ENCODE measurements at places on chromosomes 6 and 20.

- no peaks in the 10 kb centered on the region for H3K36me3 ChIP-seq
- DNase-seq: no peak
- no peak overlapping the region for H3K4me3 ChIP-seq
These were observed 84.7 kb upstream of the TNFAIP3 start for GRCh38 chr6:137782166-137783039.

- no peak for DNase-seq
- H3K27ac ChIP-seq: no peak overlapping the region
- no peak overlapping the region for H3K4me3 ChIP-seq
- no peaks in the 10 kb centered on the region for H3K4me1 ChIP-seq
- no peaks in the 10 kb centered on the region for H3K36me3 ChIP-seq
These were observed 22.4 kb upstream of the CALHM6 start for GRCh38 chr6:116438590-116439448.

DNA sequence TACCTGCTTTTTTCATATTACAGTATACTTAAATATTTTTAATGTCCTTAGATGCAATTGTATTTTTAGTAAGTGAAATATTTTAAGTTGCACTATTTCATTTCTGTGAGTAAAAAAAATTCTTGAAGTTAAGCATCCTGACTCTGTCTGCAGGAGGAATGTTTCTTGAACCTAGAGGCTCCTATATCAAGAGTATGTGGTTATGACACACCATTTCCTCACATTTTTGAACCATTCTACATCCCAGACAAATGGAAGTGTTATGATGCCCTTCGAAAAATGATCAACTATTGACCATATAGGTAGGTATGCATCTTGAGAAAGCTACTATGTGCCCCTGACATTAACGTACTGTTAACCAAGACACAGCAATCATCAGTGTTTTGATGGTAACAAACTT, 237.0 kb downstream of the BCKDHB start:
- H3K27ac ChIP-seq: no peak overlapping the region
- no peaks in the 10 kb centered on the region for H3K4me1 ChIP-seq
- DNase-seq: no peak
- H3K4me3 ChIP-seq: no peak overlapping the region
- H3K27me3 ChIP-seq: no peaks in the 10 kb centered on the region
- H3K36me3 ChIP-seq: no peaks in the 10 kb centered on the region

GRCh38 chr20:48949304-48950170, 28.0 kb downstream of the ARFGEF2 start:
- H3K4me1 ChIP-seq: peaks cover 7% of the 10 kb centered on the region
- H3K27me3 ChIP-seq: no peaks in the 10 kb centered on the region
- DNase-seq: no peak

DNA sequence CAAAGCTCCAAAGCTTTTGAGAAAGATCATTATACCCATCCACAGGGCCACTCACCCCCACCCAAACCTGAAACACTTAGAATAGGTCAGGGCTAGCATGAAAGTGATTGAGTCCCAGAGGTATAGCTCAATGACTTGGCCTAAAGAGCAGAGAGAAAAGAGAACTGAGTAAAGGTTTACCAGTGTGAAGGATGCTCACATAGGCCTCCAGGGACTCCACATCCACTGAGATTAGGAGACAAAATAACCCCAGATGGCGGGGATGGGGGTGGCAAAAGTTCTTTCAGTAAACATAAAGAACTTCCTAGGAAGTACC, 12.2 kb downstream of the SAYSD1 start:
- no peaks in the 10 kb centered on the region for H3K27me3 ChIP-seq
- no peak overlapping the region for H3K27ac ChIP-seq
- H3K36me3 ChIP-seq: peaks cover 3% of the 10 kb centered on the region
- H3K4me1 ChIP-seq: no peaks in the 10 kb centered on the region
- no peak overlapping the region for H3K4me3 ChIP-seq

DNA sequence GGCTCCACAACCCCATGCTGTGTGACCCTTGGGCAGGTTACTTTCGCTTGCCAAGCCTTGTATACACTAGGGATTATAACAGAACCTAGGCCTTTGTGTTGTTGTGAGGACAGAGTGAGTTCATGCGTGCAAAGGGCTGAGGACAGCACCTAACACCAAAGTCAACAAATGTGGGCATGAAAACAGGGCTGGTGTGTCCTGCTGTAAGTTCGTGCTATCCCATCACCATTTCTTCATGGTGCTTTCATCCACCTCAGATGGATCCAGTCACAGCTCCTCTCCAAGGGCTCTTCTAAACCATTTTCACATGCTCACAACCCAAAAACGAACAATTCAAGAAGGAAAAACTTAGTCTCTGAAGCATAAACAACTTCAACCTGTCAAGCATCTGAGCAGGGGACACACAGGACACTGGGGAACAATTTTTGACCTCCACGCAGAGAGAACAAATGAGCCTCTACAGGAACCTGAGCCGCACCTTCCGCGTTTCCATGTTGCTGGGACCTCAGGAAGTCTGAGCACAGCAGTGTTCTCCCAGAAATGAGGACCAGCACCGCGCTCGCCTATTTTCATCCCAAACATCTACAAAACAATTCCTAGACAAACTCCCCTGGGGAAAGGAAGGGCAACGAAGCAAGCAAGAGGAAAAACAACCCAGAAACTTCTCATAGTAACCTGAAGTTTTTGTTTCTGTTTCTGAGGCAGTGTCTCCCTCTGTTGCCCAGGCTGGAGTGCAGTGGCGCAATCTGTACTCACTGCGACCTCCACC, 3.1 kb downstream of the LRP11 start:
- H3K27me3 ChIP-seq: no peaks in the 10 kb centered on the region
- H3K4me1 ChIP-seq: peaks cover 11% of the 10 kb centered on the region
- no peak overlapping the region for H3K4me3 ChIP-seq
- no peaks in the 10 kb centered on the region for H3K36me3 ChIP-seq
- no peak for DNase-seq
- peak overlapping the region; percentile 52 for H3K27ac ChIP-seq
